ENCODE measurements at places on chromosomes 7 and 10. TPM values are rescaled to one million over a fixed set of nuclear protein-coding genes. Genes with fewer than 3 reads are reported as not detected.

SAMD9L gene
- total RNA-seq: 26.8 TPM

FAM131B gene
- total RNA-seq: 1.3 TPM

SLC26A3 gene
- total RNA-seq: not detected

GBX1 gene
- not detected for total RNA-seq

HNRNPH3 gene
- total RNA-seq: 12.5 TPM

KDM7A gene
- 4.4 TPM for total RNA-seq

CYP26A1 gene
- not detected for total RNA-seq

EEPD1 gene
- total RNA-seq: 7.9 TPM

ZNF37A gene
- total RNA-seq: 13.4 TPM

MCM10 gene
- total RNA-seq: 0.81 TPM

LBX1 gene
- not detected for total RNA-seq

ATRNL1 gene
- total RNA-seq: 0.65 TPM

EPHB4 gene
- 111 TPM for total RNA-seq

AGR2 gene
- not detected for total RNA-seq

MEOX2 gene
- total RNA-seq: 4.5 TPM

GPR26 gene
- not detected for total RNA-seq

INA gene
- total RNA-seq: 13.0 TPM

SFRP5 gene
- total RNA-seq: not detected

C7orf33 gene
- total RNA-seq: not detected

RBP4 gene
- total RNA-seq: 0.85 TPM

EFCAB10 gene
- total RNA-seq: not detected

SDK1 gene
- 0.24 TPM for total RNA-seq

SYT15B gene
- total RNA-seq: not detected

CNPY1 gene
- not detected for total RNA-seq

CHAT gene
- total RNA-seq: not detected

PAX4 gene
- not detected for total RNA-seq

RARRES2 gene
- total RNA-seq: not detected

TAS2R41 gene
- total RNA-seq: 0.49 TPM

DRGX gene
- not detected for total RNA-seq

TOMM7 gene
- total RNA-seq: 51.6 TPM

PLAC9 gene
- total RNA-seq: 17.2 TPM

NHLRC2 gene
- 20.0 TPM for total RNA-seq
